Esophagus muscularis mucosa (tissue), 4 donors: ENCODE measurements at places on chromosomes 11 and 22. TPM values are rescaled to one million over a fixed set of nuclear protein-coding genes. Genes with fewer than 3 reads are reported as not detected.
A peak's percentile ranks its signal among the peaks of the same experiment; 100 is the strongest.

- H3K4me3 ChIP-seq: no peak overlapping the region
- H3K27ac ChIP-seq: no peak overlapping the region
- H3K36me3 ChIP-seq: peaks cover 24% of the 10 kb centered on the region
- DNase-seq: no peak
Observed at GRCh38 chr11:118406599-118407166, 5.3 kb downstream of the ATP5MG start.

TNNT3 gene
- total RNA-seq: 2.8 TPM

- no peaks in the 10 kb centered on the region for H3K36me3 ChIP-seq
- no peak overlapping the region for H3K27ac ChIP-seq
- H3K4me1 ChIP-seq: peaks cover 67% of the 10 kb centered on the region
- no peak for DNase-seq
- no peak overlapping the region for H3K4me3 ChIP-seq
Observed at GRCh38 chr22:35966314-35967045, 62.1 kb downstream of the RBFOX2 start.

- no peak for DNase-seq
- no peaks in the 10 kb centered on the region for H3K27me3 ChIP-seq
- no peaks in the 10 kb centered on the region for H3K36me3 ChIP-seq
- peak overlapping the region; percentile 41 for H3K4me3 ChIP-seq
Observed at GRCh38 chr11:134034496-134035381, 34.1 kb upstream of the JAM3 start.

DNA sequence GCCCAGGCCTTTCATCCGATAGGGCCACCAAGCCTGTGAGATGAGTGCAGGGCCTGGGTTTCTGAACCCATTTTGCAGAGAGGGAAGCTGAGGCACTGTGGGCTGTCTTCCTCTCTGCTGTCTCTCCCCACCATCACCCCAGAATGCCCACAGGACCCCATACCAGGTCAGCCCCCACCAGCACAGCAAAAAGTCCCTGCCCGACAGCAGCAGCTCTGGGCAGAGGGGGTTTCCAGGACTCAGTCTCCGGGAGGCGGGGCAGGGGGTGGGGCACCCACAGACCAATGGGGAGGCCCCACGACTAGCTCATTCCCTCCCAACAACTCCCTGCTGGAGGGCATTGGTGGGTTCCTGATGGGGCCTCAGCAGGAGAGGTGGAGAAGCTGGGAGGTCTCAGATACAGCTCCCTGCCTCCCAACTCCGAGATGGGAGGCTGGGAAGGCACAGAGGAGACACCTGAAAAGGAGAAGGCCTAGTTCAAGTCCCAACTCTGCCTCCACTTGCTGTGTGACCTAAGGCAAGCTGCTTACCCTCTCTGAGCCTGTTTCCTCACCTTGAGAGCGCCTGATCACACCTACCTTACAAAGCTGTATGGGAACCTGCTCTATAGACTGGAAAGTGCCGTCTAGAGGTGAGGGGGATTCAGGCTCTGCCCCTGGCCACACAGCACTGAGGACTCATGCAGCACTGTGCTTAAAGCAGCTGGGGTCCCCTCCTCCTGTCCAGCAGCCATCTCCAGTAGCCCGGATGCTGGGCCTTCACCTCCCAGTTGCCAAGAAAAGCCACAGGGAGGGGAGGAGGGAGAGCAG is 3.5 kb downstream of the CBX7 start:
- H3K27ac ChIP-seq: peak overlapping the region; percentile 98
- peaks cover 87% of the 10 kb centered on the region for H3K4me1 ChIP-seq
- DNase-seq: no peak
- H3K27me3 ChIP-seq: no peaks in the 10 kb centered on the region
- H3K36me3 ChIP-seq: peaks cover 9% of the 10 kb centered on the region

DNA sequence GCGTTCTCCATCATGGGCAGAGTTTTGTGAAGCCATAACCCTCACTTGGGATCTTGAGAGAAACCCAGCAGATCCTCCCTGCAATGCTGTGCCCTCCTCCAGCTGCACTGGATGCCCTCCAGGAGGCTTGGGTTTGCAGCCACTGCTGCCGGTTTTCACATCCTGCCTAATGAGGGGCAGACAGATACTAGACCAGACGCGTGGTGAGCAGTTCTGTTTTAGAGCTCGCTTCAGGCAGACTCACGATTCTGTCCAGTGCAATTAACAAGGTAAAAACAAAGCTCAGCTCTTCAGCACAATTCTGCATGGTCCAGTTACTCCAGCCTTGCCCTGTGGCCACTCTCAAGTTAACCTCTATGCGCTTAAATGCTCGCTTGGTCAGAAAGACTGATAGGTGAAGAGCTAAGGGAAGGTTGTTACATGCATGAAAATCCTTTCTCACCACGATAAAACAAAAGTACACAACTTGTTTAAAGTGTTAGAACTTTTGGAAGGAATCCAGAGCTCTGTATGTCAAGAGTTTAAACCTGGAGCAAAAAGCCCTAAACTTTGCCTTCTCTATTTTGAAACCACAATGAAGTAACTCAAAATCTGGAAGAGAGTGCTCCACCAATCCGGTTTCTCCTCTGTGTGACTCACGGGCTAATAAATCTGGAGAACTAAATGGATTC is 292.3 kb upstream of the FAT3 start:
- peaks cover 8% of the 10 kb centered on the region for H3K4me1 ChIP-seq
- H3K36me3 ChIP-seq: no peaks in the 10 kb centered on the region
- H3K27me3 ChIP-seq: no peaks in the 10 kb centered on the region
- no peak for DNase-seq
- no peak overlapping the region for H3K4me3 ChIP-seq

CCDC81 gene
- 2.9 TPM for total RNA-seq

- peak overlapping the region; percentile 99 for H3K27ac ChIP-seq
- no peaks in the 10 kb centered on the region for H3K27me3 ChIP-seq
- H3K4me1 ChIP-seq: peaks cover 56% of the 10 kb centered on the region
- DNase-seq: peak; percentile 100
- H3K36me3 ChIP-seq: peaks cover 38% of the 10 kb centered on the region
Observed at GRCh38 chr11:64241241-64241490, 271 bp downstream of the FKBP2 start.

DNA sequence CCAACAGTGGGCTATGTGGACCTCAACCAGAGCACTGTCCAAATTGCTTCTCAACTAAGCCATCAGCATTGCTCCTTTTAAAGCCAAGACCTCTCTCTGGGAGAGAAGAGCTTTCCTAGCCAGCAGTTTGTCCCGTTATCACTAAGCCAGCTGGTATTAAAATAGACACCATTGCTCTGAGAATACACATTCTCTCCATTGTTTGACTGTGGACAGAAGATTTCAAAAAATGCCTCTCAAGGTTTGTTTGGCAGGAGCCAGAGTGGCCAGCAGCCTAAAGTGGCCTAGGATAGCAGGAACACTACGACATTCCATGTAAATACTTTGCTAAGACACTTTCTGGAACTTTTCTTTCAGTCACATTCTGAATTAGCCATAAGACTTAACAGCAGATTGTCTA is 41.3 kb downstream of the EIF4ENIF1 start:
- no peak overlapping the region for H3K27ac ChIP-seq
- no peaks in the 10 kb centered on the region for H3K4me1 ChIP-seq
- H3K4me3 ChIP-seq: no peak overlapping the region
- H3K36me3 ChIP-seq: peaks cover 52% of the 10 kb centered on the region

GRCh38 chr22:17832665-17833064 is 58.4 kb upstream of the BID start:
- peaks cover 29% of the 10 kb centered on the region for H3K36me3 ChIP-seq
- H3K27ac ChIP-seq: peak overlapping the region; percentile 76
- no peak for DNase-seq
- peaks cover 62% of the 10 kb centered on the region for H3K4me1 ChIP-seq
- no peak overlapping the region for H3K4me3 ChIP-seq

RFPL3 gene
- not detected for total RNA-seq

DNA sequence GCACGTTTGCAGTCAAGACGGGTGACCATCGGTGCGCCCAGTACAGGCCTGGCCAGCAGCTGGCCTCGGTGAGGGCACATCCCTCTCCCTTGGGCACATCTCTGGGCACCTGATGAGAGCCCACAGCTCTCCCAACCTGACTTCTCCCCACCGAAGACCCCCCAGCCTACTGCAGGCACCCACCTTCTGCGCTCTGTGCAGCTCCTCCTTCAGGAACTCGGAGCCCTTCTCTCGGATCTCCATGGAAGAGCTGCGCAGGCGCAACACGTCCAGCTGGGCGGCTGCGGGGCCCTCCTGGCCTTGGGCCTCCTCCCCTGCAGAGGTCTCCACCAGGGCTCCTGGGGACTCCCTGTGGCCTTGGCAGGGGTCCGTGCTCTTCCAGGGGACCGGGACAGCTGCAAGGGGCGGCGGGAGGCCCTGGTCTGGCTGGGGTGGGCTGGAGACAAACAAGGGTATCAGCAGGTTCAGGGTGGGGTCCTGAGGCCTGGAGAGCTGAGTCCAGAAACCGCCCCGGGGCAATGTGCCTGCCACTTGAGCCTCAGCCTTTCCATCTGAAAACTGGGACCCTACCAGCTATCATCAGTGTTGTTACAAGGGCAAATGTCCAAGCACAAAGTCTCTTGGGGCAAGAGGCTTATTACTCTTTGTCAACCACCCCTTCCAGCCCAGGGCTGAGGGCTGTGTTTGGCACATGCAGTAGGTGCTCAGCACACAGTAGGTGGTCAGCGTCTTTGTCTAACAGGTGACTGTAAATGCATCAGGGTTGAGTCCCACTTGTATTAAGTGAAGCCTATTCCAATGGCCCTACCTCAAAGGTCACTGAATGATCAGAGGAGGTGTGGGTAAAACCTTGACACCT is 9.3 kb downstream of the RAB3IL1 start:
- H3K27me3 ChIP-seq: no peaks in the 10 kb centered on the region
- H3K4me1 ChIP-seq: peaks cover 52% of the 10 kb centered on the region
- H3K36me3 ChIP-seq: peaks cover 19% of the 10 kb centered on the region
- H3K4me3 ChIP-seq: no peak overlapping the region
- peak overlapping the region; percentile 21 for H3K27ac ChIP-seq

DNA sequence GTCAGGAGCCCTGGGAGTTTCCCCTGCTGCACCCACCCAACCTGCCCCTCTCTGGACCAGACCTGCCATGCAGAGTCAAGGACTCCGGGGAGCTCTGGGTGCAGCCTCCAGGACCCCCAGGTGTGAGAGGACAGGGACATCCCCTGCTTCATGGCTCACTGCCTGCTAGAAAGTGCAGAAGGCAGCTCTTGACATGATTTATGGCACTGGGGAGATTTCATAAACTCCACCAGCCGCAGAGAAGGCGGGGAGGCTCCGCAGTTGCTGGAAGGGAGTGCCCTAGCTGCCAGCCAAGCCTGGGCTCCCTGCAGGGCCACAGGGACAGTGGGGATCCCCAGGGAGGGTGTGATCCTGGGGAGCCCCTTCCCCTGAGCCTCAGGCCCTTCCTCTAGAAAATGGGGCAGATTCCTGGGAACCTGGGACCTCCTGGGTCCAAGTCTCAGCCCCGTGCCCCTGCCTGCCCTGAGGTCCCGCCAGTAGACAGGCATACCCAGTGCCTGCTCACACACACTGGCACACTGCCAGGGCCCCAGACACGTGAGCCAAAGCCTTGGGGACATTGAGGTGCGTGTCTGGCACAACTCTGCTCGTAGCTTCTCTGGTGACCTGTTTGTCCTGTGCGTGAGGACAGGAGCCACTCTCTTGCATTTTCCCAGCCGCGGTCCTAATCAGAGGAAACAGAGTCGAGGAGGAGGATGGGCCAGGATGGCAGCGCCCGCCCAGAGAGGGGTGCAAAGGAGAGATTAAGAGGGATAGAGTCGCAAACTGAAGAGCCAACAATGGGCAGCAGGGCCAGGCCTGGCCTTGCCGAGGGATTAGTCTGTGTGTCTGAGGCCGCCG is 13.8 kb downstream of the CABP7 start:
- H3K36me3 ChIP-seq: peaks cover 89% of the 10 kb centered on the region
- no peaks in the 10 kb centered on the region for H3K27me3 ChIP-seq
- DNase-seq: no peak
- H3K4me3 ChIP-seq: no peak overlapping the region
- no peak overlapping the region for H3K27ac ChIP-seq

GRCh38 chr11:86623736-86624135 is 48.7 kb downstream of the ME3 start:
- no peaks in the 10 kb centered on the region for H3K27me3 ChIP-seq
- no peaks in the 10 kb centered on the region for H3K36me3 ChIP-seq
- no peak for DNase-seq
- H3K4me3 ChIP-seq: no peak overlapping the region
- peaks cover 41% of the 10 kb centered on the region for H3K4me1 ChIP-seq

OR2AG2 gene
- not detected for total RNA-seq

TRIM68 gene
- 16.8 TPM for total RNA-seq

DNA sequence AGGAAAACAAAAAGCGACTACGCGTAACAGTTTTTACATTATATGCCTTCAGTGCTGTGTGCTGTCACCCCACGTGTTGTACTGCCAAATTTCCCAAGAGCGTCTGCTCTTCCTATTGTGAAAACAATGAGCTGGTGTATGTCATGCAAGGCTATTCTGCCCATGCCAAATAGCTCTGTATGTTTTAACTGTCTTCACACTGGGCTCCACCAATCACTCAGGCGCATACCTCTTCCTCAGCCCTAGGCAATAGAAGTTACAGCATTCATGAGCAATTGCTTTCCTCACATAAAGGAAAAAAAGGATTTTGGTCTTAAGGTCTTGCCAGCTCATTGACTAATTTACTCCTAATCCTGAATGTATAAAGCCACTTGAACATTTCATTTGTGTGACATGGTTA is 606.8 kb downstream of the NTM start:
- H3K4me3 ChIP-seq: no peak overlapping the region
- no peak for DNase-seq
- H3K36me3 ChIP-seq: no peaks in the 10 kb centered on the region
- no peaks in the 10 kb centered on the region for H3K4me1 ChIP-seq
- no peaks in the 10 kb centered on the region for H3K27me3 ChIP-seq
- H3K27ac ChIP-seq: no peak overlapping the region

- no peak overlapping the region for H3K27ac ChIP-seq
- no peak for DNase-seq
- H3K4me3 ChIP-seq: no peak overlapping the region
- no peaks in the 10 kb centered on the region for H3K27me3 ChIP-seq
- peaks cover 4% of the 10 kb centered on the region for H3K4me1 ChIP-seq
Observed at GRCh38 chr11:16966930-16967671, 47.1 kb downstream of the PLEKHA7 start.
